ENCODE measurements at places on chromosomes 2 and 18.

GRCh38 chr2:48510329-48510728, 19.6 kb upstream of the STON1 start:
- DNase-seq = no peak

DNA sequence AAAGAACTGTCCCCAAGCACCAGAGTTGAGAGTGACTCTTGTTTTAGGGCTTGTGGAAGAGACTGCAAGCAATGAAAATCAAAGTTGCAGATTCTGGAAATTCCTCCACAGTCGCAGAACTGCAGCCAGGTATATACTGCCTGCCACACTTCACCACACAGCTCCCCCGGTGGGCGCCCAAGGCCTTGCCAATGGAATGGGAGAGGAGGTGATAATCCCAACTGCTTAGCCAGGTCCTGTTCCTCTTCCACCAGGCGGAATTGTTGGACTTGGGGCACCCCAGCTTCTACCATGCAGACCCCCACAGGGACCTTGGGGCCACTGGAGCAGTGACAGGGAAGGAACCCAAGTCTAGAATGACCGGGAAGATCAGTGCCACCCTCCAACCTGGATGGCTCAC, 4.8 kb upstream of the PDIA6 start:
- DNase-seq = no peak

- DNase-seq = no peak
Observed at GRCh38 chr2:45678791-45679348, 27.4 kb downstream of the PRKCE start.

DNA sequence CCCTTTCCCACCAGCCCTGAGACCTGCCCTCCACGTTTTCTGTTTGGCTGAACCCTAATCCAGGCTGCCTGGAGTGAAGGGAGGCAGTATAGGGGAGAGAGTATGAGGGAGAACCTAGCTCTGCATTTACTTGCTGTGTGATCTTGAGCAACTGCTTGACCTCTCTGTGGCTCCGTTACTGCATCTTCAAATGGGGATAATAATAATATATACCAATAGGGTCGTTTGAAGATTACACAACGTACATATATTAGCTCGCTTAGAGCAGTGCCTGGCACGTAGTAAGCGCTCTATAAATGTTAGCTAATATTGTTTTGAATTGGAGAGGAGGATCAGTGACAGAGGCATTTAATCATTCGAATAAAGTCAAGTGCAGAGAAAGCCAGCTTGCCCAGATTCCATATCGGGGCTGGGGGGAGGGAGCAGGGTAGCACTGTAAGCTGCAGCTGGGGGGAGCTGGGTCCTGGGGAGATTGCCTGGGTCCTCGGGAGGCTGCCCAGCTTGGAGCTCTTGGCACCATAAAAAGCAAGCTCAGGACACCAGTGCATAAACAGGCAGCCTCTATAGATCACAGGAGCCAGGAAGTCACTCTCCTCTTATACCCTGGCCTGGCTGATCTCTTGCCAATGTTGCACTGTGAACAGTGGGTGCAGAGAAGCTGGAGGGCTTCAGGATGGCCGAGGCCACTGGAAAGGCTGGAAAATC, 19.1 kb downstream of the KCNK3 start:
- no peak for DNase-seq

DNA sequence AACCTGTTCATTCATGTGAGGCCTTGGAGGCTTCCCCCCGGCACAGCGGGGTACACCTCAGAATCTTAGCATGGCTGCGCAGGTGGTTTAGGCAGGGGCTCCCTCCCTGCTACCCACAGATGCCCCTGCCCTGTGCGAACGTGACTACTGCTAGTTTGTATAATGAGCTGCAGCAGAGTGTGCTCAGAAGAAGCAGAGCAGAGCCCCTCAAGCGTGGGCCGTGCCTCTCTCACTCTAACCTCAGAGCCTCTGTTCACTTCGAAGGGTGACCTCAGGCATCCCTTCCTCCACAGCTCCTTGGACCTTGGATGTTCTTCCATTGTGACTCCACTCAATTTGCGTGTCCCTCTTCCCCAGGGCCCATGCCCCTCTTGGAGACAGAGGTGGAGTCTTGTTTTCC, 161.6 kb downstream of the CTIF start:
- DNase-seq = no peak

DNA sequence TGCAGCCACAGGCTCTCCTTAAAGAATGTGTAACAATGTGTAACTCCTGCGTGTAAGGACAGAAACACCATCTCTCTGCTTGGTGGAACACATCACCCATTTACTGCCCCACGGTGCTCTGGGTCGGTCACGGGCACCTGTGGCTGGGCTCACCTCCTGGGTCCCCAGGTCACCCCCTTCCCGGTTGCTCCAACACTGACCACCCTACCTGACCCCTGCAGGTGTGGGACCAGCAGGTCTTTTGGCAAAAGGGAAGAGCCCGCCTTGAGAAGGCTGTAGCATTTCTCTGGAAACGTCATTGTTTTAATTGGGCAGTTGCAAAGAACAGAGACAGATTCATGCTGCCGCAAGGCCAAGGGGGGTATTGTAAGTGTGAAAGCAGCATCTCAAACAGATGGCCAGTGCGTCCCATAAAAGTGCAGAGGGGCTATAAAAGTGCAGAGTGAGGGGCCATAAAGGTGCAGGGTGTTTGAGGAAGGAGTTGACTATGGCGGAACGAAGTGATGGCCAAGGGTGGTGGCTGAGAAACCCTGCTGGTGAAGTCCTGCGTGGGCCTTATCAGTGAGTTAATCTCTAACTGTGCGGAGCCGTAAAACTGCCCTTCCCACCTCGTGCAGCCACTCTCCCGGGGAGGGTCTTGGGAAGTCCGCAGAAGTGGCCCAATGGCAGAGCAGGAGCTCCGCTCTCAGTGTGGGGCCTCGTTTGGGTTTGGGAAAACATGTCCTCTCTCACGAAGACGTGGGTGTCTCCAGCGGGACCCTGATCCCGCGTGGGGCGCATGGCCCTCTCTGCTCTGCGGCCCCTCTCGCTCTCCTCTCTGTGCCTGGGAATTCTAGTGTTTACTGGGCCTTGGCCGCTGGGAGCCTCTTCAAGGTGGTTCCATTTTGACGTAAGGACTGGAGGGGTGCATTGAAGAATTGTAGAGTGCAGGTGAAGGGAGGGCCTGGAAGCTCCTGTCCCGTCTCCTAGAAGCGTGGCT, 13.7 kb upstream of the NEU4 start:
- no peak for DNase-seq

DNA sequence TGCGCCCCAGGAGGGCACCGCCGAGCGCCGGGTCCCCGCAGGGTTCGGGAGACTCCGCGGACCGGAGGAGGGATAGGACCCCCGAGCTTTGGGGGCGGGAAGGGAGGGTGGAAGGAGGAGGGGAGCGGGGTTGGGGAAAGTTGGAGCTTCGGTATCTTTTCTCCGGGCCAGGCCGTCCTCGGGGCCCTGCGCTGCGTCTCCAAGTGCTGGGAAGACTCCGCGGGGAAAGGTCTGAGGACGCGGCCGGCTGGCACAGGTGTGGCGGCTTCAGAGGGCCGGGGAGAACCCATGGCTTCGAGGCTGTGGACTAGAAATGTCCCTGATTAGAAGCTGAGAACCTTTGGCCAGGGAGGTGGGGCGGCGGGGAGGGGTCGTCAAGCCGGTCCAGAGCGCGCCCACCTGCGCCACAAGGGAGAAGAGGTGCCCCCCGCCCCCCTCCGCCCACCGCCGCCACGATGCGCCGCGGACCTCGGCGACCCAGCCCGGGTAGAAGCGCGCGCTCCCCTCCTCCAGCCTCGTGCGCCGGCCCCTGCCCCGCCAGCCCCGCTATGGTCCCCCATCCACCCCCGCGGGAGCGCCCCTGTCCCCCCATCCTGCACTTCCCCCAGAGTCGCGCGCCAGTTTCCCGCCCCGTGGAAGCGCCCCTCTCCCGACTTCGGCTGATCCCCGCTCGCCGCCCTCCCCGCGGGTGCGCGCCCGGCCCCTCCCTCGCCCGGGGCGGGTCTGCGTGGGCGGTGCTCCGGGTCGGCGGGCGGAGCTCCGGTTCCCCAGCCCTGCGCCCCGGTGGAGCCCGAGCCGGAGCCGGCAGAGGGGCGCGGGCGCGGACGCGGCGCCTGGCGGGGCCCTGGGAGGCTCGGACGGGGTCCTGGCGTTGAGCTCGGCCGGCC, at the start of gene SNTG2:
Gene SNTG2 (plus strand): TSS at position 770 of the 887 bp plus-strand sequence. CDS start 148 bp downstream, outside the sequence.
- peak; percentile 35 for DNase-seq

- DNase-seq = no peak
Observed at GRCh38 chr2:161976295-161976694, 97.7 kb downstream of the DPP4 start.

- DNase-seq = no peak
Observed at GRCh38 chr2:162824304-162824703, 14.3 kb downstream of the KCNH7 start.

GRCh38 chr2:173681881-173682650, 283.1 kb downstream of the SP3 start:
- no peak for DNase-seq

Data from stimulated activated CD4-positive, alpha-beta T cell treated with anti-CD3 and anti-CD28 coated beads, Interleukin-2, amount 100 ng/mL, for 48 hours (primary cell).